ENCODE measurements at places on chromosomes 6 and 20.

DNA sequence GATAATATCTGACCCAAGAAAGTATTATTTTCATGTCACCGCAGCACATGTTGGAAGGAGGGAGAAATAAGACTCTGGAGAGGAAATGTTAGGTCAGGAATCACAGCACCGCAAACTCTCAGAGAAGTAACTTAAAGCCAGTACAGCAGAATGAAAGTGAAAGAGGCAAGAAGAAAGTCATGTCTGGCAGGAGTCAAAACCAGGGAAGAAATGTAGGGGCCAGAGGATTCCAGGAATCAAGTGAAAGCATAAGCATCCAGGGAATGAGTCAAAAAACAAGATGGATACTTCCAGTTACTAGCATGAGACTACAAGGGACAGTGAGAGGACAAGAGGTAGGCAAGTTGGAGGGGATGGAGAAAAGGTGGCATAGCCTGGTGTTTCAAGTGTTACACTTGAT is 80.4 kb downstream of the AK9 start:
- DNase-seq, result no peak

DNA sequence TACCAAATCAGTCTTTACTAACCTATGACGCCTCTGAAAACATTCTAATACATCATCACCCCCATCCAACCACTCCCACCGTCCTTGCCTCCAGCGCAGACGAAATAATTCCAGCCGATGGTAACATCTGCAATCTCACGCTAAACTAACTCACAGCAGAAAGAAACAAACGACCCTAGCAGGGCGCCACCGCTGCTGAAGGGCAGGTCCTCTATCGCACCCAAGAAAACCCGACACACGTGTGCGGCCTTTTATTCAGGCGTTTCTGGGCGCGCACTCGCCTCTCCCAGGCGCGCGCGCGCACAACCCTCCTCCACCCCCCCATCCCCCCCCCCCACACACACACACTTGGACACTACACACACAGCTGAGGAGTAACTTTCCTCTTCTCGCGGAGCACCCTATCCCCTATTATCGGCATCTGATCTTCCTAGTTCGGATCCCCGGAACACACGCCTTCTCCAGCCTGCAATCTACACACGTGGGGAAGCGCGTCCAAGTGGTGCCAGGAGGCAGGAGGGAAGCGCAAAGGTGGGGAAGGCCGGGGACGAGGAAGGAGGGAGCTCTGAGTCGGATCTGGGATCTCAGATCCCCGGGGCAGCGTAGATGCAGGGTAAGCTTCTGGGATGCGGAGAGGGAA is 1.4 kb downstream of the GFOD1 start:
- DNase-seq, result no peak

DNA sequence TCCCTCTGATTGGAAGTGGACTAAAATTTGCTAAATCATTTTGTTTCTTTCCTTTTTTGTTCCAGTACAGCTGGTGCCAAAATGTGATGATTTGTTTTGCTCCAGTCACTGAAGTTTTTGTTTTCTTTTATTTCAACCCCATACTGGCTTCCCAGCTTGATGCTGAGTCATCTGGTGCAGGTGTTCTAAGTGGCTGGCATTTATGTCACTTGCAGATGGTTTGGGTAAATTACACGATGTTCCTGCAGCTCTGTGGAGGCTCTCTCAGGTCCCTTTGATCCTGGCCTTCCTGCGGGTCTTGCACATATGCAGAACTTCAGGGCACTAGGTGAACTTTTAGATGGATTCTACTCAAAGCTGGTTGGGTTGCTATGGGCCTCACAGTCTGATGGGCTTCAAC is 577.7 kb downstream of the HAO1 start:
- no peak for DNase-seq

- DNase-seq, result no peak
Observed at GRCh38 chr20:20630551-20630950, 81.9 kb downstream of the RALGAPA2 start.

GRCh38 chr20:47917549-47918070 is 132.3 kb upstream of the SULF2 start:
- DNase-seq, result no peak

DNA sequence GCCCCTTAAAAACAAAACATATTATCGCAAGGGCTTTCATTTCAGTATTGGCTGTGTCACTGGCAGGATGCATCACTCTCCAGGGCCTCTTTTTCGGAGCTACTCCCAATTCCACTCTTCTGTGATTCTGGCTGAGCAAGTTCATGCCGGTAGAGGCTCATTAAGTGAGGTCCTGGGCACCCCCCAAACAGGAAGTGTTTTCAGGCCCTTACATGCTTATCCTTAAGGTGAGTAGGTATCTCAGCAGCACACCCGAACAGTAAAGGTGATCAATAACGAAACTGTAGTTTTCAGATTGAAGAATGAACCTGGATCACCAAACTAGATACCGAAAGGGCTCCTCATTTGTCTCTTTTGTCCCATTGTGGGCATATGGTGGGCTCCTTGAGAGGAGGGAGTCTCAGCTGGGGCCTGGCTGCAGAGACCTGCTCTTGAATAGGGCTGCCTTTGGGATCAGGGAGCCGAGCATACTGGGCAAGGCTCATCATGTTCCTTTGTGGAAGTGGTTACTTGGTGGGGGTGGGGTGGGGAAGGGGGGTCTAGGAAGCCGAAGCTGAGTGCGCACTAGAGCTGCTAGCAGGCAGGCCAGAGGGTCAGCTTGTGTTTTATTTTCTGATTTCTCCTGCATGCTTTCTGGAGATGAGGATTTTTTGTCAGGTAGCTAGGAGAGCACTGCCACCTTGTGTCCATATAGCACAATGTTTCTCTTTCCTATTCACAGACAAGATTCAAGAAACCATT is 65.2 kb downstream of the CDS2 start:
- no peak for DNase-seq

DNA sequence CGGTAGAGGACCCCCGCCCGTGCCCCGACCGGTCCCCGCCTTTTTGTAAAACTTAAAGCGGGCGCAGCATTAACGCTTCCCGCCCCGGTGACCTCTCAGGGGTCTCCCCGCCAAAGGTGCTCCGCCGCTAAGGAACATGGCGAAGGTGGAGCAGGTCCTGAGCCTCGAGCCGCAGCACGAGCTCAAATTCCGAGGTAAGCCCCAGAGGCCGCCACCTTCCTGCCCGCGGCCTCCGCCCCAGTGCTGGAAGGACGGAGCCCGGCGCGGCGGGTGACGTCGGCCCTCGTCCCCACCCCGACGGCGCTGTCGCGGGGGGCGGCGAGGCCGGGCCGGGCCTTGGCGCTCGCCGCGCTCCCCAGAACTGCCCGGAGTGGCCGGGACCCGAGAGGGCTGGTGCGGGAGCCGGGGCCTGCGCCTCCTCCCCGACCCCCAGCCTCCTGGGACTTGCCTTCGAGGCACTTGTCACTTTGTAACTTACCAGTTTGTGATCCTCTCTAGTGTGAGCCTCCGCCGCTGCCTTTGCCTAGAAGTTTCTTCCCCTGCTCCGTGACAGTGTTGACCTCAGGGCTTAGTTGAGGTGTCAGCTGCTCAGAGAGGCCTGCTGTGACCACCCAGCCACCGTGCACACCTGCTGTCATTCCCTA is 417 bp downstream of the VAPB start:
- peak; percentile 27 for DNase-seq

- no peak for DNase-seq
Observed at GRCh38 chr20:5469111-5469510, 152.4 kb upstream of the PROKR2 start.

GRCh38 chr6:25130518-25130917 is 148.7 kb upstream of the CARMIL1 start:
- DNase-seq, result no peak

GRCh38 chr6:83998021-83998584 is 35.5 kb upstream of the MRAP2 start:
- DNase-seq, result no peak
